NCI-H226 (cell line): ENCODE measurements at places on chromosomes 7 and 10.
A peak's percentile ranks its signal among the peaks of the same experiment; 100 is the strongest.

DNA sequence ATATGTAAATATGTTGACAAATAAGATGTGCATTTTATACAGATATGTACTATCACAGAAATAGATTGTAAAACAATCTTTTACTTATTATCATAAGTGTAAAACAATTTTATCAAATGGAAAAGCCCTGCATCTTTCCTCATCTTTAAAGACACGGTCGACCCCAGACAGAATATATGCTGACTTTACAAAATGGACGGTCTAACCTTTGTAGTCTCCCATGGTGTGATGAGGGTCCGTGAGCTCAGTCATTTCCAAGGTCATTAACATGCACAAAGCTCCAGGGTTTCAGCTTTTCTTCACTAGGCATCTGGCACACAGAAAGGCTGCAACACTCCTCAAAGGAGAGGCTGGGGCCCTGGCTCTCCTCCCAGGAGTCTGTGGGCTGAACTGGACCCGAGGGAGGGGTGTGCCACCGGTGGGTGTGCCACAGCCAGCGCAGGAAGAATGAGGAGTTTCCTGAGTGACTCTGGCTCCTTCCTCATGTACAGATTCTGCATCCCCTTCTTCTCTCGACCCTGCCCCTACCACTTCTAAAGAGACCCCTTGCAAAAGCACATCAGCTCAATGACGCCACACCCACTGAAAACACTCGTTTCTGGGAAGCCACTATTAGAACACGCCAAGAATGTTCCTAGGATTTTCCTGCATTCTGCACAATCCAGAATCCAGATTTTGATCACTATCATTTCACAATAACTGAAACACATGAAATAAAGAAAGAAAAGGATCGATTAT, 26.2 kb upstream of the ABLIM1 start:
- peak; percentile 14 for DNase-seq

- DNase-seq, result no peak
Measured at GRCh38 chr10:77648472-77648871, 10.9 kb upstream of the KCNMA1 start.

- no peak for DNase-seq
Measured at GRCh38 chr10:45427970-45428366, 54.0 kb downstream of the ALOX5 start.

DNA sequence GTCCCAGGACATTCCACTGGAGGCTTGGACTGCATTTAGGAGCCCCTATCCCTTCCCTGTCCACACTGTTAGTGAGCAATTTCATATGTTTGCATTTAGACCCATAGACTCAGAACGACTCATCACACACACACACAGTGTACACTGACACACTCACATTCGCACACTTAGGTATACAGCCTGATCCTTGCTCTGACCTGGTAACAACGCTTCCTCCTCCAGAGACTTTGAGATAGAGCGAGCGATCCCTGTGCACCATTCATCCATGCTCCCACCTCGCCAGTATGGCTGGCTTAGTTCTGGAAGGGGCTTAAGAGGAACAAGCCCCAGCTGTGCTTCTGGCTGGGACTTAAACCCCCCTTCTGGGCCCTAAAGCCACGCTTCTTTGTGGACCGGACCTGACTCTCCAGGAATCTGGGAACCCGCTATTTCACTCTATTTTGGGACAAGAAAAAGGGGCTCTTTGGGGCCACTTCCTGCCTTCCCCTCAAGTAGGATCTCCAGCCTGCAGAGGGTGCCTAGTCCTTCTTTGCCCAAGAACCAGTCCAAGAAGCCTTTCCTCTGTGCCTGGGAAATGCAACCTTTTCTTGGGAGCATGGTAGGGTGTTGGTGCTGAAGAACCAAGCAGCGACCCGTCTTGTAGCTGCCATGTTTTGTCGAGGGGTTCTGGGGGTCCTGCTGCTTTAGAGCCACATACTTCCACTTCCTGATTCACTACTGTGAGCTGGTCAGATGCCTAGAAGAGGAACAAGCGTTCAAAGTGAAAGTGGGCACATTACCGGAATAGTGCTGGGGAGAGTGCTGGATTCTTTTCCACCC, 1.1 kb upstream of the HOXA13 start:
- DNase-seq, result peak; percentile 33

- no peak for DNase-seq
Measured at GRCh38 chr7:71419546-71420337, 287.8 kb downstream of the GALNT17 start.

DNA sequence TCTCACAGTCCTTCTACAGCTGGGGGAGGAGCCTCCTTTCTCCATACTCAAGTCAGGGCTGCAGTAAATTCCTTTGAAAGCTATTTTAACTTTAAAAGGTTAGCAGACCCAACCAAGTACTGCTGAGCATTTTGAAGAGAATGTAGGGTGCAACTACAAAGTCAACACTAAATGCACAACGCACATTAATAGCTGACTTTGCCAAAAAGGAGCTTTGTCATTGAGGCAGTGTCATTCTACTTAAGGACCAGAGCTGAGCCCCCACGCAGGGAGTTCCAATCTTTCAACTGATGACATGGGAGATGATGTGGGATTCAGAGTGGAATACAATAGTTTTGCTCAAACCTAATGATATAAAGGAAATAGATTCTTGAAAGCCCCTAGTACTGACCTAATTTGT, 20.3 kb downstream of the TECTB start:
- no peak for DNase-seq

- DNase-seq, result no peak
Measured at GRCh38 chr7:24343614-24344013, 59.6 kb downstream of the NPY start.

DNA sequence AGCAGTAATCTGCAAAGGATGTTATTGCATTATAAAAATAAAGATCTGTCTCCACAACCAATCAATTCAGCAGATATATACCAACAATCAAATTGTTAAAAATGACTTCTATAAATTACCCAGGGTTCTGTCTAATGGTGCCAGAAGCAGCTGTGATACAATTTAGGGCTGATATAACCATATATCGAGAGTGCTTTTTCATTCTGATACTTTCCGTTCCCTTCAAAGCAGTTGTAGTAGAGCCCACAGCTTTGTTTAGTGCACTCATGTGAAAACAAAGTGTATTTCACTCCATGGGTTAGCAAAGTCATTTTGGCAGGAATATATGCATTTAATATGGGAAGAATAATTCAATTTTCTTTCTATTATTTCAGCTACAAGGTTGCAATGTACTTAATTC, 83.1 kb upstream of the CHCHD3 start:
- no peak for DNase-seq

DNA sequence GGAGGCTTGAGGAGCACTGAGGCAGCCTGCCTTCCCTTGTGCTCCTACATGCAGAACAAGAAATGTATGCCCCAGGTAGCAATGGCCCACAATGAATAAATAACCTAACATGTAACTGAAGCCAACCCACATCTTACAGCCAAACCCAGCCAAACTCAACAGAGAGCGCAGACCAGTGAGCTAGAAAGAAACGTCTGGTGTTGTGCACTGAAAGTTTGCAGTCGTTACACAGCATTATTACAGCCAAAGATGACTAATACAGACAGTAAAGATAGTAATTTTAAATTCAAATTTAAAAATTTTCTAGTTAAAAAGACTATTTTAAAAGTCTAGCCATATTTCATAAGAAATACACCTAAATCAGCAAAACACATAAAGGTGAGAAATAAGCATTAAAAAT, 11.2 kb downstream of the USP6NL start:
- DNase-seq, result no peak

GRCh38 chr10:132162021-132162531, 24.7 kb upstream of the DPYSL4 start:
- no peak for DNase-seq

DNA sequence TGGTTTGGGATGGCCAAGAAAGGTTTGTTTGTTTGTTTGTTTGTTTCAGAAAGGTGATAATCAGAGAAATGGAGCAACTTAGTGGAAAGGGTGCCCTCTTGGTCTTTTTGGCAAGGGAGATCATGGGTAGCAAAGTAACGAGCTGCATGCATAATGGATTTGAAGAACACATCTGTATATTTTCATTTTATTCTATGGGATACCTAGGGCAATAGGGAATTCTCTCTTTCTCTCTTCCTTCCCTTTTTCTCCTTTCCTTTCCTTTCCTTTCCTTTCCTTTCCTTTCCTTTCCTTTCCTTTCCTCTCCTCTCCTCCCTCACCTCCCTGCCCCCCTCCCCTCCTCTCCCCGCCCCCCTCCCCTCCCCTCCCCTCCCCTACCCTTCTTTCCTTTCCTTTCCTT, 492.1 kb downstream of the NEBL start:
- no peak for DNase-seq

DNA sequence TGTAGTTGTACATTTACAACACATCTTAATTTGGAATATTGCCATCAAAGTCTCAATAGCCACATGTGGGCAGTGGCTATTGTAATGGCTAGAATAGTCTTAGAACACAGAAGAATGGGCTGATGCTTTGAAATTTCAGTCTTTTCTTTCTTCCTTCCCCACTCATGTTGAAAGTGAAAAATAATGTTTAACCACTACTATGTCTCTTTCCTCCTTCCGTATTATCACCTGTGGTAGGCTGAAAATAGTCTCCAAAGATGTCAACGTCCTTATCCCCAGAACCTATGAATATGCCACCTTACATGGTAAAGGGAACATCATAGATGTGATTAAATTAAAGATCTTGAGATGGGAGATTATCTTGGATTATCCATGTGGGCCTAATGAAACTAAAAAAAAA, 154.0 kb downstream of the SUGCT start:
- DNase-seq, result no peak

DNA sequence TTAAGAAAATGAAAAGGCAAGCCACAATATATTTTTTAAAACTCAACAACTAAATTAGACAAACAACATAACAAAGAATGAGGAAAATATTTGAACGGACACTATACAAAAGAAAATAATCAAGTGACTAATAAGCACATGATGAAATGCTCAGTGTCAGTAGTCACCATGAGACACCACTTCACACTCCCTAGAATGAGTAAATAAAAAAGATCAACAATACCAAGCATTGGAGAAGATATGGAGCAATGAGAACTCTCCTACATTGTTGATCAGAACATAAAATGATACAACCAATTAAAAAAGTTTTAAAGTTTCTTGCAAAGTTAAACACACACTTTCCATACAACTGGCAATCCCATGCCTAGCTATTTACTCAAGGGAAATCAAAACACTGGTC, 222.2 kb downstream of the C7orf25 start:
- DNase-seq, result no peak

GRCh38 chr7:31373337-31374289, 33.1 kb upstream of the NEUROD6 start:
- DNase-seq, result peak; percentile 40

GRCh38 chr10:75764974-75765788, 333.8 kb downstream of the LRMDA start:
- DNase-seq, result no peak

DNA sequence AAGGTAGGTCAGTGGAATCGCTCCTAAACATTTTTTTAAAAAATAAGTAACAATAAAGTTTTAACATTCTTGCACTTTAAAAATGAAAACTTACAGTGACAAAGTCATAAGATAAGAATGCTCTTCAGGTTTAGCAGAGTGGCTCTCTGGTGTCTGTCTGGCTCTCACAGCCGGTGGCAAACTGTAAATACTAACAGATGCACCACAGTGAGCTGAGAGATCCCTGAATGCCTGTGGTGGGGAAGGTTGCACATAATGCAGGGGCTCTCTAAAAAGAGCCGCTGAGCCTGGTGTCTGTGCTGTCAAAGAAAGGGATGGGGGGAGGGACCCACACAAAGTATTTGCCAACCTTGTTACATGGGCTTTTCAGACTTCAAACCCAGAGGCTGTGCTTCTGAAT, 498.3 kb downstream of the CCSER2 start:
- DNase-seq, result no peak

DNA sequence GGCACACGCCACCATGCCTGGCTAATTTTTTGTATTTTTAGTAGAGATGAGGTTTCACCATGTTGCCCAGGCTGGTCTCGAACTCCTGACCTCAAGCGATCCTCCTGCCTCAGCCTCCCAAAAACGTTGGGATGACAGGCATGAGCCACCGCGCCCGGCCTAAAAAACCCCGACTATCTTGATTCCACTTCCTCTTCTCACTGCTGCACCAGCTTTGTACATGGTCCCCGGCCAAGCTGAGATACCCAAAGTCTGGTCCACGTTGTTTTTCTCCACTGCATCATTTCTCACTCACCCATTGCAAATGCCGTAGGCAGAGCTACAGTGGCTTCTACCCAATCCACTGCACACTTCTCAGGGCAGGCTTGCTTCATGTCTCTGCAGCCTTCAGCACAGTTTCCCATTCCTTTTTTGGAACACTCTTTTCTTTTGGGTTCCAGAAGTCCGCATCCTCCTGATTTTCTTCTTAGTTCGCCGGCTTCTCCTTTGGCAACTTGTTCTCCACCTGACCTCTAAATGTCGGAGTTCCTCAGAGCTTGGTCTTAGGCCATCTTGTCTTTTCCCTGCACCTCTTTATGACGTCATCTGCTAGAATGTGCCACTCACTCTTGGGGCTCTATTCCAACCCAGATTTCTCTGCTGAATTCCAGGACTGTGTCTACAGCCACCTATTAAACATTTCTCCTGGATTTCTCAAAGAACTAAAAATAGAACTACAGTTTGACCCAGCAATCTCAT, 6.0 kb upstream of the GNB2 start:
- DNase-seq, result no peak

GRCh38 chr10:89949496-89949895, 248.1 kb downstream of the KIF20B start:
- no peak for DNase-seq

GRCh38 chr10:118472415-118473304, 122.8 kb downstream of the PRLHR start:
- DNase-seq, result no peak

GRCh38 chr7:27214239-27214950, 14.5 kb upstream of the HOXA13 start:
- no peak for DNase-seq

DNA sequence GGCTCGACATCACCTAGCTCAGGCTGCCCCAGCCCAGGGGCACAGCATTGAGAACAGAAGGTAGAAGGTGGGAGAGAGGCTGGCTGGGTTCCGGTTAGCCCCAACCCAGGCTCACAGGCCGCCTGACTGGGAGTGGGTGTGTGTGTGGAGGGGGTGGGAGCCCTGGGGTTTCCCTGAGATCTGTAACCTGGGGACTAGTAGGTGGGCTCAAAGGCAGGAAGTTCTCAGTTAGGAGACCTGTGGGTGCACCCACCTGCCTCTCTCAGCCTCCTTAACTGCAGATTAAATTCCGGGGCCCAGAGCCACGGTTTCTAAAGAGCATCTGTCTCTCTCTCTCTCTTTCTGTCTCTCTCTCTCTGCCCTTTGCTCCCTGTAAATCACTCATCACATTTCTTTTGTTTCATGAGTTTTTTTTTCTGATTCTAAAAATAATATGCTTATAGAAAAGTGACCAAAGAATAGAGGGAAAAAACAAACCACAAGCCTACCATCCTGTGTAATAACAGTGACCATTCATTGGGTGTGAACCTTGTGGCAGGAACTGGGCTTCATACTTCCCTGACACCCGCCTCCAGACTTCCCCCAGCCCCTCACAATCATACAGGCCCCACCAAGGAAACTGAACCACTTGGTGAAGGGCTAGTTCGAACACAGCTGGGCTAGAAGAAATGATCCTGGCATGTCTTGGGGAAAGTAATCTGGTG, 83.4 kb upstream of the SMNDC1 start:
- no peak for DNase-seq

- DNase-seq, result peak; percentile 41
Measured at GRCh38 chr7:151315038-151315655, 26.5 kb upstream of the NUB1 start.
